Suprapubic skin (tissue), 4 donors: ENCODE measurements at places on chromosomes 5 and 9.
A peak's percentile ranks its signal among the peaks of the same experiment; 100 is the strongest.

DNA sequence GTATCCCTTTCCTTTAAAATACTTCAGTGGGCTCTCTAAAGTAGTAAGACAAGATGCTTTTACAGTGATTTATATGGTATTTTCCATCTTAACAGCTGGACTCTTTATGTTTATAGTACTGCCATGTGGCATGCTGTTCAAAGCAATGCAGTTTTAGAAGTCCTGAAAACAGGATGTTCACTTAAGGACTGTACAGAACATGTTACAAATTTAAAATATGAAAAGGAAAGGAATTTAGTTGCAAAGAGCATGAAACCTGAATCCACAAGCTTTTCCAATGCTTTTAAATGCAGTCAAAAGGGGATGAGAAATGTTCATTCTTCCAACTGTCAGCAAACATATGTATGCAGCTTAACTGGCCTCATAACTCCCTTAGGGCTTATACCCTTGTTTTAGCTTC, 580.2 kb downstream of the EFNA5 start:
- DNase-seq: no peak

DNA sequence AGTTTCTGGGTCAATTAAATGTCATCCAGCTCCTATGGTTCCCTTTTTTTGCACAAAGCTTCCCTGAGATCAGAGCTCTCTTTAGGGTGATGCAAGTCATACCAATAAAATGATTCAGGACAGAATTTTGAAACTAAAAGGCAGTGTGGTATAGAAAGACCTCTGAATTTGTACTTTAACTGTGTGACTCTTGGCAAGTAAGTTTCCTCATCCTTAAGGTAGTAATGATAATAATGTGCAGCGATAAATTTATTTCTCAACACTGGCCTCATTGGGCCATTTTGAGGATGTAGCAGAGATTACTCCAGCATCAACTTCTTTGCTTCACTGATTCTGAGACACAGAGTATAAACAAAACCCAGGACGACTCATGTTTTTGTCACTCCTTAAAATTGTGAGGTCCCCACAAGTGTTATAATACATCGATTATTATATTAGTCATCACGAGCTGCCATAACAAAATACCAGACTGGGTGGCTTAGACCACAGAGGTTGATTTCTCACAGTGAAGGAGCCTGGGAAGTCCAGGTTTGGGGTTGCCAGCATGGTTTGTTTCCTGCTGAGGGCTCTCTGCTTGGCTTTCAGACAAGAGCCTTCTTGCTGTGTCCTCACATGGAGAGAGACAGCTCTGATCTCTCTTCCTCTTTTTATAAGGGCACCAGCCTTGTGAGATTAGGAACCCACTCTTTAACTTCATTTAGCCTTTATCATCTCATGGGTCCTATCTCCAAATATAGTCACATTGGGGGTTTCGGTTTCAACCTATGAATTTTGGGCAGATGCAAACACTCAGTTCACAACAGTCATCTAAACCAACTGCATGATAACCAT, 293.0 kb downstream of the ZNF608 start:
- no peak for DNase-seq

GRCh38 chr9:114105236-114105635, 6.1 kb upstream of the KIF12 start:
- no peak for DNase-seq

GRCh38 chr5:139985733-139986132, 57.4 kb downstream of the NRG2 start:
- no peak for DNase-seq

GRCh38 chr5:172984244-172984953, 828 bp downstream of the ATP6V0E1 start:
- DNase-seq: peak; percentile 90
